Kidney (tissue), 22 donors: ENCODE measurements at places on chromosomes 5 and 9.

DNA sequence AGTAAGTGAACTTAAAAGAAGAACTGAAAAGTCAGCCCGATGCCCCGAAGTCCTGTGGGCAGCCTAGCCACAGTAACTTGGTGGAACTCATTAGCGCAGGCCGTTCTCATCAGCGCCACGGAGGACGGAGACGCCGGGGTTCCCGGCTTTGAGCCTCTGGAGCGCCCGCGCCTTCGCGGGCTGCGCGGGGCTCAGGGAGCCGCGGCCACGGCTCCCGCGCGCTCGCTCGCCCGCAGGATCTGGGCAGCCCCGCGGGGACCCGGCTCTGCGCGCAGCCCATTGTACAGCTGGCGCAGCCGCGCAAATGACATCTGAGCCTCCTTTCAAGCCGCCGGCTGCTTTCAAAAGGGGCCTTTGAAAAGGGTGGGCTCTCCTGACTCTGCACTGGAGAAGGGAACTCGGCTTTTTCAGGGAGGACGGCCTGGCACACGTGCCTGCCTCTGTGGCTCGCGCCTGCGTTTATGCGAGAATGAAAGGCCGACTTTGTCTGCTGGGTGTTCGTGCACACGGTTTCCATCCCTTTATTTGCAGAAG, 40.7 kb downstream of the TLR4 start:
- DNase-seq: peak; percentile 53

DNA sequence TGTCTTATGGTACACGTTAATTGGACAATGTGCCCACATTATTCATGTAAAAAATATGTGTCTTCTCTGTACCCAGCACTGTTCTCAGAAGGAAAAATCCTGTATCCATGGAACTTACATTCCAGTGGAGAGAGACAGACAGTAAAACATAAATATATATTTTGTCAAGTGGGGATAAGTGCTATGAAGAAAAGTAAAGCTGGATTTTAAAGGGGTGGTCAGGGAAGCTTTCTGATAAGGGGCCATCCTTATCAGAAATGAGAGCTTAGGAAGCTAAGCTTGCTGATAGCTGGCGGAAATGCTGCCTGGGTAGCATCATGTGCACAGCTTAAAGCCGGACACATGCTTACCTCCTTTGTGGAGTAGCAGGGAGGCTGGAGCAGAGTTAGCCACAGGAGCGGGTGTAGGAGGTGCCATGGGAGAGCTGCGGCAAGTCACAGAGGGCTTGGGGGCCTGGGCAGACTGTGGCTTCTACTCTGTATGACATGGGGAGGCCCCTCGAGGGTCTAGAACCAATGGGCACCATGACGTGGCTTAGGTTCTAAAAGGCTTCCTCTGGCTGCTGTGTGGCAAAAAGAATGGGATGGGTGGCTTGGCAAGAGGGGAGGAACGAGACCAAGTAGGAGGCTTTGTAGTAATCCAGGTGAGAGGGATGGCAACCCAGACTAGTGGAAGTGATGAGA, 141.7 kb downstream of the FGF1 start:
- DNase-seq: no peak

- DNase-seq: no peak
These were observed 128.7 kb upstream of the PITX1 start for GRCh38 chr5:135162661-135163265.

DNA sequence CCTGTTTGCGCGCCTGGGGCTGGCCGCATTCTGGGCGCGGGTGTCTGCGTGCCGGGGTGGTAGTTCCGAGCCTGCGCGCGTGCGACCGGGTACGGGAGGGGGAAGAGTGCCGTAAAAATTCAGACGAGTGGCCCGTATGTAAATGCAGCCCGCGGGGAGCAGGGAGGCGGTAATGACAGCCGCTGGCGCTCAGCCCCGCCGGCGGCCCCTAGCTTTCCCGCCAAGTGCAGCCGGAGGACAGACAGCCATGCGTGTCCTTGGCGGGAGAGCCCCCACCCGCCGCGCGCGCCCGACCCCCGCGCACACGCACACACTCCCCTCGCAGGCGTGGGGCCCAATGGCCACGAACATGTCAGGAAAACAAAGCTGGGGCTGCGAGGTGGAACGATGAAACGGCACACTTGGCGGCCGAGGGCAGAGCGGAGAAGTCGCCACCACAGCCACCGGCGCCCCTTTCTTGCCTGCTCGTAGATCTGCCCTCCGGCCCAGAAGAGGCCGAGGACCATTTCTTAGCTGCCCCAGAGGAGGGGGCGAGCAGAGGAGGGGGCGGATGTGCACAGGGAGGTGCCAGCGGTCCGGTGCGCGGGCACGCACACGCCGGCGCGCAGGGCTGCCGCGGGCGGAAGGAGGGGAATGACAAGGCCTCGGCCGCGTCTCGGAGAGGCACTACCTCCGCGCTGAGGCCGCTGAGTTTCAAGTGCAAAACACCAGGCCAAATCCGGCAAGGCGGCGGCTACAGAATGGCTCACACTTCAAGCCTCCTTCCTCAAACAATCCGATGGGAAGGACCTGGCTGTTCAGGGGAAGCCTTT, 208.4 kb downstream of the MEF2C start:
- peak; percentile 63 for DNase-seq

GRCh38 chr9:115202181-115202580, 84.2 kb upstream of the TNC start:
- DNase-seq: no peak

GRCh38 chr5:168691891-168692290, 112.7 kb upstream of the PANK3 start:
- no peak for DNase-seq

DNA sequence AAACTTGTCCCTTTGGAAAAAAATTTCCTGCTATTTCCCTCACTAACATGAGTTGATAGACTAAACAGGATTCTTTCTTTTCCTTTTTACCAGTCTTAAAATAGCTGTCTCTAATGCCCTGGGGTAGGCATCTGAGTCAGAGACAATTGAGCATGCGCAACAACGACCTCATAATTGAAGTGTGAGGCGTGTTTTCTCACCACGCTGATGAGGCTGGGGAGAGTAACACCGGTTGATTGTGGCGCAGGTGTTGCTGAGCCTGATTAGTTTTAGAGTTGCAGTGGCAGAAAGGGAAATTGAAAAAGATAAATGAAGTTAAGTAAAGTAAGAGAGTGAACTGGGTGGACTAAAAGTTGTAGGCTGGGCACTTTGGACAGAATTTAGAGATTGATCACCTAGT, 213.7 kb downstream of the TLR4 start:
- no peak for DNase-seq

DNA sequence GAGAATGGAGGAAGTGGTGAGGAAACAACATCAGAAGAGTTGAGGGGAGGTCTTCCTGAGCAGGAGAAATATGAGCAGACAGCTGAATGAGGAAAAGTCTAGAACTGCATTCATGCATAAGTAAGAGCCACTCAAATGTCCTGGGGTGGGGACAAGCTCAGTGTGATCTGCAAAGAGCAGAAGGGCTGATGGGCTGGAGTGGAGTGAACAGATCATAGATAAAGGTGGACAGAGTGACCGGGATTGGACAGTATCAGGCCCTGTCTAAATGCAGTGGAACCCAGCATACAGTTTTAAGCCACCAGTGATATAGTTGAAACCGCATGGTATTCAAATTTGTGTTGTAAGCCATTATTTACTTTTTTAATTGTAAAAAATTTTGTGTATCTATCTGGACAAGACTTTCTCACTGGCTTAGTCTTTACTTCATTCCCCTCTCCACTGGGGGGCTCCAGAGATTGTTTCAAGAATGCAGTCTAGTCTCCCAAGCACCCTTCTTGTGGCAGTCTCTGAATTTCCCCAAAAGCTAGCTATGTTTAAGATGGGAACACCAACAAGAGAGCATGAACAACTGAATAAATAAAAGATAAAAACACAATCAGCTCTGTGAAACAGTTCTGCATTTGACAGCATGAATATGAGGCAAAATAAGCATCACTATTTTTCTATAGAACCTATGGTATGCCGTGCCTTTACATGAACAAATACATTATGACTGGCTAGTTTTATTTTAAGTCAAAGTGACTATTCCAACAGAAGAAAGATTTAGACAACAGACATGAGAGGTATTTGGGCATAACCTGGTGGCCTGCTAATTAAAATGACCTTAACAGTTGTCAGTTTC, 10.7 kb upstream of the STK32A start:
- DNase-seq: peak; percentile 33
